ENCODE measurements at places on chromosomes 3 and 15. TPM values are rescaled to one million over a fixed set of nuclear protein-coding genes. Genes with fewer than 3 reads are reported as not detected.

DNA sequence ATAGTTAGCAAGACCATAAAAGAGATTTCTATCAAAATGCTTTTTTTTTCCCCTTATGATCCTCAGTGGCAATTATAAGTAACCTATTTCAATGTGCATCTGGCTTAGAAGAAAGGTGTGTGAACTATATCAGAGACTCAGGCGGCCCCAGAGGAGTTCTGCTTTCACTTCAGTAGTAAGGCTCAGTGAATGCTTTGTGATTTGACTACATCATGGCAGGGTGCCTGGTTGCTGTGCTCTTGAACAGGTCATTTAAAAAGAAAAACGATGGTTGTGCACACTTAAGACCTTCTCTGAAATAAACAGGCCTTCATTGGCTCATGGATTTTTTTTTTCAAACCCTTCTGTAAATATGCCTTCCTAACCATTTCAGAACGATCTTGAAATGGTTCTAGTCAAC is 400.4 kb upstream of the RARB start:
- DNase-seq = no peak

GRCh38 chr3:173225351-173225750 is 84.3 kb upstream of the SPATA16 start:
- DNase-seq = no peak

DNA sequence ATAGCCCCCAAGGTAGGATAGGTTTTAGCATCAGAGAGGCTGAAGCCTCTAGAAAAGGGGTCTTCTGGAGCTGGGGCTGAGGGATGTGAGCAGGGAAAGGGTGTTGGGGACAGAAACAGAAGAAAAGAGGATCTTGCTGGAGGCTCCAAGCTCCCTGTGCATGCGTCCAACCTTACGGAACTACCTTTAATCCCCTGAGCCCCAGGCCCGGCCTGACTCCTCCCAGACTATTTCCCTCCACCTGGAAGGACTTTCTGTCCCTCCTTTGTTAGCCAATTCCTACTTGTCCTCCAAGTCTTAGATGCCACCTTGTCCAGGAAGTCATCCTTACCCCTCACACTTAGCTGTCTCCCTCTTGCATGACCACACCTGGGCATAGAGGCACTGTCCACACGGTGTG is 50.0 kb upstream of the VPS8 start:
- DNase-seq = no peak

GRCh38 chr3:141853081-141853601 is 23.3 kb upstream of the ATP1B3 start:
- no peak for DNase-seq

GRCh38 chr15:83449250-83449671 is 2.1 kb downstream of the SH3GL3 start:
- DNase-seq = no peak

GRCh38 chr15:25600751-25601150 is 161.9 kb upstream of the UBE3A start:
- DNase-seq = no peak

DNA sequence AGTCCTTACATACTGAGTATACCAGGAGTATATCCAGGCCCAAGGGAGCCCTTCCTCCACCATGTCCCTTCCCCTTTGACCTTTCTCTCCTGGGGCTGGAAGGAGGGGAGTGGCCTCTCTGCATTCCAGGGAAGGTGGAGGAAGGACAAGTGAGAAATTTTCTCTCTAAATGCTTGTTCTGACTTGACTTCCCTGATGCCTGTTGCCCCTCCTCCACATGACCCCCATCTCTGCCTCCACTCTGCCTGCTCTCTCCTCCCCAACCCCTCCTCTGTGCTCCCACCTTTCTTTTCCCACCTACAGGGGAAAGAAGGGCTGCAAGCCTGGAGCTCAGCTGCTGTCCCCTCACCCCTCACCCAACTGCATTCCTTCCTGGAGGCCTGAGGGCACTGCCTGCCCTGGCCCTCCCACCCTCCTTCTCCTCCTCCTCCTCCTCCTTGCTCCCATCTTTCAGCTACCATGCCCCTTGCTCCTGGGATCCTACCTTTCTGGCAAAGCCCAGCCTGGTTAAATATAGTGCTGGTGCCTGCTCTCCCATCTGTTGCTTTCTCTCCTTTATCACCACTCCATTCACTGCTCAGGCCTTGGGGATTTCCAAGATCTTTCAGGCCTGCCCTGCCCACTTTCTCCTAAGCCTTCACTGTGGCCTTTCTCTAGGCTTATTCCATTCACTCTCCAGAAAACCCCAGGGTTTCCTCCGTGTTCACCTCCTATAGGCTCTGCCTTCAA is 8.5 kb upstream of the DAG1 start:
- DNase-seq = no peak

- no peak for DNase-seq
Measured at GRCh38 chr15:25735550-25736384, 127.4 kb downstream of the ATP10A start.

DNA sequence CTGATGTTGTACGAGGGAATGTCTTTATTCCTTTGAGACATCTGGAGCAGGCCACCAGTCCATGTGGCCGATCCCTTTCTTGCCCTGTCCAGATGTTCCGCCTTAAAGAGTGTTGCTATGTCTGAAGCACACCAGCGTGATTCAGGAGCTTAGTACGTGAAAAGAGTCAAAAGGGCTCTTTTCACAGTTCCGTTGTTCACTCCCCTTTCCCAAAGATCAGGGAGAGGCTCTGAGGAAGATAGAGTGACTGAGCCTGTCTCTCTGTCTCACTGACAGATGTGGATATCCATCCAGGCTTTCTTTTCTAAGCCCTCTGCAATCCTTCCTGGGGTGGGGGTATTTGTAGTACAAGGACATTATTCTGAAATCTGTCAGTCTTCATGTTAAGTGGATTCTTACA is 262.5 kb upstream of the LRTM1 start:
- no peak for DNase-seq

DNA sequence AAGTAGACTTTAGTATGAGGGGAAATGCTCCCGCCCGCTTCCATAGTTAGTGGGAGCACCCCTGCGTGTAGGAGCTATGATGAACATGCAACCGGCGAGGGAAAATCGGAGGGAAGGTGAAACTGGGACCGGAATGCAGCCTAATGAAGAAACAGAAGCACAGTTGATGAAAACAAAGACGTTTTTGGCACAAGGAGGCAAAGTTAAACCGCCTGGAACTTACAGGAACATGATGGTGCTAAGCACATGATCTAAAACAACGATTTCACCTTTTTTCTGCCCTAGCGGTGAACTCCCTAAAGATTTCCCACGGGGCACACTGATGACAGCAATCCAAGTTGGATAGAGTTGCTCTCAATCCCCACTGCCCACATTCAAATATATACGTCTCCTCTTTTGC is 49.4 kb upstream of the SPATA12 start:
- DNase-seq = no peak

DNA sequence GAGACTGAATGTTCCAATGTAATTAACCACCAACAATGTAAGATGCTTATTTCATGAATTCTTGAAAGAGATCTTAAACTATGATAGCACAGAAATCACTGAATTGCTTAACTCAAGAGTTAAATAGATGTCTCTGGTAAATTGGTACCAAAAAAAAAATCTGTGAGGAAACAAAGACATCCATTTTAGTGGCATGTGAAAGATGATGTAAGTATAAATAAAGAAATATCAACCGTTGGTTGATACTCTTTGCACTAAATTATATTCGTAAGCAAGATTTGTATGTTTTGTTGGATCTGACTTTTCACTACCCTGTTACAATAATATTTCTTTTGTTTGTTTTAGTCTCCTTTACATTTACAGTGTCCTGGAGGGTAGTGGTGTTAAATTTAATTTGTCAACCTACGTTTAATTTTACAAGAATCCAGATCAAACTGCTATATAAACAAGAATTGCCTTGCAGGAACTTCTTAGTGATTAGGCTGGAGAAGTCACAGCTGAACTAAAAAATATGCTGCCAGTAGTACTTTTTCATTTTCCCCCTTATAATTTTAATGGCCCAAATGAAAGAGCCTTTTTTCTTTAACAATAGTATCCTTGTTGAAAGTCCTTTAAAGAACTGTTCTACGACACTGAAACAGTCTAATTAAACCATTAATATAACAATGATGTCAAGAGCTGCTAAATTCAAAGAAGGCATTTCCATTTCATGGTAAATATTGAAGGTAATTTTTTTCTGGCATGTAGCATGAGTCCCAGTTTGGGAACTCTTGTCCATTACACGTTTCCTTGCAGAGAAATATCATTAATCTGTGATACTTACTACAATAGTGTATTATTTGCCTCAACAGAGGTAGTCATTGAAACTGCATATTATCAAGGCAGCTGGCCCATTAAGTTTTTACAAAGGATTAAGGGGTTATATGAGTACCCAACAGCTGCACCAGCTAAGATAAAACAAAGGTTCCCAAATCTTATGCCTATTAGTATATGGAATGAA is 109.6 kb upstream of the PHLDB2 start:
- no peak for DNase-seq

DNA sequence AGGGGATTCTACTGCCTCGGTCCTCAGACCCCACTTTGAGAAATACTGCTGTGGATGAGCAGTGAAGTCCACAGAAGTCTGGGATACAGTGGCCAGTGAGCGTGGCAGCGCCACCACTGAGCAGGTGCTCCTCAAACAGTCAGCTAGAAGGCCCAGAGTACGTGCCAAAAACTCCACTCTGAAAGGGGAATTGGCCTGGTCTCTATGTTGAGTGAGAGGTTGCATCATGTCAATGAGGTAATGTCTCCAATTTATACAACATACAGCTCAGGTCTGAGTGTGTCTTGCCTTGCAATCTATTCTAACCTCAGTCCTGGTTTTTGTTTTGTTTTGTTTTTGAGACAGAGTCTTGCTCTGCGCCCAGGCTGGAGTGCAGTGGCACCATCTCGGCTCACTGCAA is 53.3 kb upstream of the ETV5 start:
- no peak for DNase-seq

GRCh38 chr3:46553154-46553553 is 12.9 kb downstream of the LRRC2 start:
- no peak for DNase-seq

DNA sequence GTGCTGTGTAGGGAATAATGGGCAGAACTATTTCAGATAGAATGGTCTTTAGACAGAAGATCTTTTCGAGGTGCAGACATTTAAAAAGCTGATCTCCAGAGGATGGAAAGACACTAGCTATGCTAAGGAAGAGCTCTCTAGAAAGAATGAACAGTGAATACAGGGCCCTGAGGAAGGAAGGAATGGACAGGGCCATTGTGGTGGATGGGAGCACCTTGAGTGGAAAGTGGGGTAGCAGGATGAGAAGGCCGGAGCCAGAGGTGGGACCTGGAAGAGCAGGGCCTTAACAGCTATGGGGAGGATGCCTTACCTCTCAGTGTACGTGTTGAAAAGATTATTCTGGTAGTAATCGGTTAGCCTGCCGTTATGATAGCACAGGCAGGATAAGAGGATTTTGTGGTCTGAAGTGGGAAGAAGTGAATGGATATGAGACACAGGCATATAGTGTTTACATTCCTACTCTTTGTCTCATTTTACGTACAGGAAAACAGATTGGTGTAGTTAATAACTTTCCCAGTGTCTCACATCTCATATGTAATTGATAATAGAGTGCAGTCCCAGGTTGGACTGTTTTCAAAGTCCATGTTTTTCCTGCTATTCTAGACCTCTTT is 172.4 kb downstream of the KLHL25 start:
- no peak for DNase-seq

DNA sequence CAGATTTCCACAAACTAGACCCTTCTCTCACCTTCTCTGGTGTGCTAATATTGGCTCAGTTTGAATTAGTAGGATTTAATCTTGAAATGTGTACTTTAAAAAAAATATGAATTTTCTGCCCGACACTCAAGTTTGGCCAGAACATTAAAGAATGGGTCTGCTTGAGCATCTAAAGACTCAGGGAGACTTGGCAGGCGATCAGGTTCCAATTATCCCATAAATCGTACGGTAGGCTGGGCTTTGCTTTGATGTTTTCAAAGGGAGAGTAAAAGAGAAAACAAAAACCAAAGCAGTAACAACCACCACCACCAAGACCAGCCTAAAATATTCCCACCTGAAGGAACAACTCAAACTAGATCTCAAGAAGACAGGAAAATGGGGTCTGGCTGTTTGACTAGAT is 230.8 kb downstream of the EBLN2 start:
- DNase-seq = no peak

- no peak for DNase-seq
Measured at GRCh38 chr3:64179860-64180259, 45.4 kb downstream of the PRICKLE2 start.

- DNase-seq = no peak
Measured at GRCh38 chr3:11651477-11651876, 7.8 kb upstream of the VGLL4 start.

GRCh38 chr15:57406062-57406772 is 29.9 kb downstream of the CGNL1 start:
- no peak for DNase-seq

- DNase-seq = no peak
Measured at GRCh38 chr15:79505956-79506355, 73.8 kb downstream of the MINAR1 start.

GRCh38 chr3:18512007-18512406 is 86.9 kb upstream of the SATB1 start:
- no peak for DNase-seq

- DNase-seq = peak; percentile 96
Measured at GRCh38 chr3:72447059-72447946, 400.9 kb downstream of the SHQ1 start.

GRCh38 chr3:16908016-16908807 is 23.5 kb downstream of the PLCL2 start:
- DNase-seq = no peak

DNA sequence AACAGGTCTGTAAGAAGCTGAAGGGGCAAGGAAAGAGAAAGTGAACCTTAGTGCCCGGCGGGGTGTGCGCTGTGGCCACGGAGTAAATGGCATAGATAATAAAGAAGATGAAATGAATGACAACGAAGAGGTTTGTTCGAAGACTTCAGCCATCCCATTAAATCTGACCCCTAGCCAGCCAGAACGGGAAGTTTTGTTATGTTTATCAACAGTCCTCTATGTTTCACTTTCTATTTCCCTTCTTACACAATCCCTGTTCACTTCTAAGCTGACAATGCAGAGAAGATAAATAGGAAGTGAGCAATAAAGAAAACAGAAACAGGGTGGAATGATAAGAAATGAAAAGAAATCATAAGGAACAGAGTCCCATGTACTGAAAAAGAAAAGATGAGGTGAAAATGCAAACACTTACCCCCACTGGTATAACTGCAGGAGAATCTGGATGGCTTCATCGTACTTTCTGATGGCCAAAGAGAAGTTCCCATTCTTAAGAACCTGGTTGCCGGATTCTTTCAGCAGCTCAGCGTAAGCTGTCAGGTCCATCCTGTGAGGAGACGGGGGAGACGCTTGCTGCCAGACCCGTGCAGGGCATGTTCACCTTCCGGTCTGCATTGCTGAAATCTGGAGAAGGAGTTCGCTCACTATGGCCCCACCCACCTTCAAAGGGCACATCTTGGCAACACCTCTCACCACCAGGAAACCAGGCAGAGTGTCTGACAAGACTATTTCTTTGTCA is 36.8 kb downstream of the TRANK1 start:
- DNase-seq = peak; percentile 78

GRCh38 chr3:193809106-193809505 is 216.1 kb downstream of the OPA1 start:
- no peak for DNase-seq

GRCh38 chr15:96052572-96053030 is 277.9 kb upstream of the NR2F2 start:
- DNase-seq = peak; percentile 8

Gene MCF2L2
- 1.9 TPM for total RNA-seq

Gene CADM2
- 0.05 TPM for total RNA-seq

Gene EPHA6
- total RNA-seq = not detected

Gene MGA
- total RNA-seq = 39.3 TPM

Gene TIMP4
- 0.11 TPM for total RNA-seq

Gene FBXW12
- 0.11 TPM for total RNA-seq

Gene TICRR
- total RNA-seq = 28.9 TPM
